HT1080 (cell line): ENCODE measurements at places on chromosomes 3 and 15. TPM values are rescaled to one million over a fixed set of nuclear protein-coding genes. Genes with fewer than 3 reads are reported as not detected.

Gene TMEM158
- 248 and 364 TPM in 2 replicates for total RNA-seq

Gene ADIPOQ
- not detected in 2 replicates for total RNA-seq

Gene REC114
- 0.13 TPM in 1 of 2 replicates, not detected in the other for total RNA-seq

Gene C15orf62
- total RNA-seq, result 0.16 and 0.27 TPM in 2 replicates

Gene ZNF619
- 6.3 and 9.0 TPM in 2 replicates for total RNA-seq

Gene PSTPIP1
- total RNA-seq, result 0.53 TPM in 1 of 2 replicates, not detected in the other

Gene GHRL
- total RNA-seq, result 0.13 TPM in 1 of 2 replicates, not detected in the other

Gene LTF
- 0.16 and 0.63 TPM in 2 replicates for total RNA-seq

Gene MINDY2
- total RNA-seq, result 5.3 and 6.1 TPM in 2 replicates

DNA sequence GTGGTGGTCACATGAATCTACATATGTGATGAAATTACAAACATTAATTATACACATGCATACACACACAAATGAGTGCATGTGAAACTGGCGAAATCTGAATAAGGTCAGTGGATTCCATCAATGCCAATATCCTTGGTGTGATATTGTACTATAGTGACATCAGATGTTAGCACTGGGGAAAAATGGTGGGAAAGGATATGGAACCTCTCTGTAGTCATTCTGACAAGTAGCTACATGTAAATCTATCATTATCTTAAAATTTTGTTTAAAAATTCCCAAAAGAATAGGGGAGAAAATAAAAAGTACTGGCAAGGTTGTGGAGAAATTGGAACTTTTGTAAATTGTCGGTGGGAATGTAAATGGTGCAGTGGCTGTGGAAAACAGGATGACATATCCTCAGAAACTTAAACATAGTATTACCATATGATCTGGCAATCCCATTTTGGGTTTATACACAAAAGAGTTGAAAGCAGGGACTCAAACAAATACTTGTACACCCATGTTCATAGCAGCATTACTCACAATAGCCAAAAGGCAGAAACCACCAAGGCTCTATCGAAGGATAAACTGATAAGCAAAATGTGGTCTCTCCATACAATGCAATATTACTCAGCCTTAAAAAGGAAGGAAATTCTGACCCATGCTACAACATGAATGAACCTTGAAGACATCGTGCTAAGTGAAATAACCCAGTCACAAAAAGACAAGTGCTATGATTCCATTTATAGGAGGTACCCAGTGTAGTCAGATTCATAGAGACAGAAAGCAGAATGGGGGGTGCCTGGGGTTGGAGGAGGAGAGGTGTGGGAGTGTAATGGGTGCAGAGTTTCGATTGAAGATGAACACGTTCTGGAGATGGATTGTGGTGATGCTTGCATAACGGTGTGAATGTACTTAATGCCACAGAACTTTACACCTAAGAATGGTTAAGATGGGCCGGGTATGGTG lies 25.3 kb upstream of the HRH1 start:
- no peak for DNase-seq

- DNase-seq, result no peak
These were observed 625.5 kb downstream of the NAALADL2 start for GRCh38 chr3:175484666-175485065.

DNA sequence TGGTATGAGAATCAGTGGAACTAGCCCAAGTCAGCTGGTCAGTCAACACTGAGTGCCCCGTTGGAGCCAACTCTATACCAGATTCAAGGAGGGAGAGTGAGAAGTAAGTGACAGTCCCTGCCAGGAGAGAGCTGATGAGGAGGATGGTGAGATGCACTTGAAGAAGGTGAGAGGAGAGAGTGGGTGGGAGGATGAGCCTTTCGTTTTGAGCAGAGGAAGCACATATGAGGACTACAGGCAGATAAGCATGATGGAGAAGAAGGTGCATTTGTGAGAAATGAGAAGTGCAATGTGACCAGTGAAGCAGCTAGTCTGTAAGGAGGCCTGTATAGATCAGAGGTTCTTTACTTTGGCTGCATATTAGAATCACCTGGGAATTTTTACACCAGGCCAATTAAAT lies 40.4 kb downstream of the NME9 start:
- DNase-seq, result no peak

- no peak for DNase-seq
These were observed 11.9 kb downstream of the ABI3BP start for GRCh38 chr3:100981164-100981911.

- DNase-seq, result no peak
These were observed 359.3 kb downstream of the GABRG3 start for GRCh38 chr15:27330326-27330725.

DNA sequence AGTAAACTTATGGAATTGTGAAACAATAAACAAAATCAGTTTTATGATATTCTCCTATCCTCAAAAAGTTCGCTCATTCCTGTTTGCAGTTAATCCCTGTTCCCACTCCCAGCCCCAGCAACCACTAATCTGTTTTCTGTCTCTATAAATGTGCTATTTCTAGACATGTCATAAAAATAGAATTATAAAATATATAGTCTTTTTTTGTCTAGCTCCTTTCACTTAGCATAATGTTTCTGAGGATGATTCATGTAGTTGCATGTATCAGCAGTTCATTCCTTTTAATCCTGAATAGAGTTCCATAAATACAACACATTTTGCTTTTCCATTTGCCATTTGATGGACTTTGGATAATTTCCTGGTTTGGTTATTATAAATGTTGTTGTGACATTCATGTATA lies 140.0 kb downstream of the KCNAB1 start:
- no peak for DNase-seq

DNA sequence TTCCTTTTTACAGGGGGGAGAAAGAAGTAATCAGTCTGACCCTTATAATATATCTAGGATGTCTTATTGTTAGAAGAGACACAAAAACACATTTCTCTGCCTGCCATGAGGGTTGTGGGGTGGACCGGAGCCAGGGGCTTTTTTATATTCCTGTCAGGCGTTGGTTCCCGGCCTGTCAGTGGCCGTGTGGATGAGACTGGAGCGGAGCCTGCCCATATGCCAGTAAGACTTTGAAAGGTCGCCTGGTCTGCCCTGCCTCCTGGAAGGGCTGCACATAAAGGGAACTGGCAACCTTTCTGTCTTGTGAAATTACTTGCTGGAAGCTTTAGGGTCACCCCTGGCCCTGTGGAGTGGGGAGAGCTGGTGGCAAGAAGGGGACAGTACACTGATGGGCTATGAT lies 34.7 kb downstream of the MAP3K13 start:
- no peak for DNase-seq

DNA sequence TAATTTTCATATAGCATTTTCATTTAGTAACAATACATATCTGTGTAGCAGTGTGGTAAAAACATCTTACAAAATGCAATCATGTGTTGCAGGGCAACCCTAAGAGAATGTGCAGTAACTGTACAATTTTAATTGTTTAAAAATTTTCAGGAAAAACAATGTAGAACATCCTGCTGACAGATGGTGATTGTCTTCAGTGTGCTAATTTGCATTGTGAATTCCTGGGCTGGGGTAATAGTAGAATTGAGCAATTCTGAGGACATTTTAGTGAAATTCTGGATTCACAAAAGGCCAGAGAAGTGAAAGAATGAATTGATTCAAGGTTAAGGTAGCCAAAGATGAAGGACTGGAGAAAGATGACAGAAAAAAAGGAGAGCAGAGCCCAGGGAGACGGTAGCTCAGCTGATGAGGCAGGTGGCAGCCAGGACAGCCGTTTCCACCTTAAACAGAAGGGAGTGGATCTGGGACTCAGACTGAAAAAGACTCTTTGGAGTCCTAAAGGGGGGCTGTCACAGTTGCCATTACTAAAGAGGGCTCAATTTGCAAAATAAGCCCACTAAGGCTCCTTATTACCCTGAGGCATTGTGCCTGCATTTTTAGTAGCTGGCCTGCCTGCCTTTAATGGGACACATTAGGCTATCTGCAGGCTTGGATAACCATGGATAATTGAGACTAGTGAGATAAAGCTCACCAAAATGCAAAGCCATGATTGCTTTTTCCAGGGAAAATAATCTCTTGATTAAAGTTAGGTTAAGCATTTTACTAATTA lies 8.6 kb downstream of the MAP3K13 start:
- DNase-seq, result no peak

DNA sequence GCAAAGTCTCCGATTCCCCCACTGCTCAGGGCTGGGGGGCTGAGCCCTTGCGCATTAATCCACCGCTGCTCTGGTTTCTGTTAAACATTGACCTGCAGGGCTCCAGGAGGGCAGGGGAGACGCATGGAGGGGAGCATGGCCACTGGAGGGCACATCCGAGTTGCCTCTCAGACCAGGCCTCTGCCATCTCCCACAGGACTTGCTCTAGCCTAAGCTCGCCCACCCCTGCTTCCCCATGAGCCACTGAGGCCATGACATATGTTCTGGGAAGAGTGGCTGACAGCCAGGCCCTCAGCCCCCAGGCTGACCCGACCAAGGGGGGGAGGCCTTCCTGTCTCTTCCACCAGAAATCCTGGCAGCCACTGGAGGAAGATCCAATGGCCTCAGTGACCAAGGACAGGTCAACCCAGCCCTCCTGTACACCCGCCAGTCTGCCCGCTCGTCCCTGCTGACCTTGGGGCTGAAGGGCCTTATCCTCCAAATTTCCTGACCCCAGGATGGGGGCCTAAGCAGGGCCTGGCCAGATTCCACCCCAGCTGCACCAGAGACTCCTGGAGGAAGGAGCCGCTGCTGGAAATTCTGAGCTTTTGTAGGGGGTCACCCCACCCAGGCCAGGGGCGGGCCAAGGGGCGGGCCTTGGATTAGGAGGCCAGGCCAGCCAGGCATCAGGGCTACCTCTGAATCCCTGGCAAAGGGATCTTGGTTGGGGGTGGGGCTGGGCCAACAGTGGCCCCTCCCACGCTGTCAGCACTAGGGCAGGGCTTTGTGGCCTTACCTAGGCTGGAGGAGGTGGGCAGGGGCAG lies at the start of gene HYAL1:
Gene HYAL1 (minus strand): TSS at position 562 of the 803 bp plus-strand sequence. CDS start 618 bp downstream, outside the sequence.
- DNase-seq, result no peak

DNA sequence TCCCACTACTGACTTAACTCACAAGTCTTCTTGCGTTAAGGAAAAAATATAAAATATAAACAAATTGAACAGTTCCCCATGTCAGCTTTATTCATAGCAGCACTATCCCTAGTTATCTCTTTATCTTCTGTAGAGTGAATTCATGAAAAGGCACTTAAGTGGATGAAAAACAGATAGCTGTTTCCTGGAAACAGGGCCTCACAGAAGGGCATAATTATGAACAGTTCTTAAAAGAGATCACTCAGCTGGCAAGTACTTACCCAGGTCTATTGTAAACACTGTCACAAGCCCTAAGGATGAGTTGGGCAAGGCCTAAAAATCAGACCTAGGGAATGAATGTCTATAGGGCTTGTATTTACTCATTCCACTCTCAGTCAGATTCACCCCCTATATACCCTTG lies 10.7 kb downstream of the MB21D2 start:
- DNase-seq, result no peak

DNA sequence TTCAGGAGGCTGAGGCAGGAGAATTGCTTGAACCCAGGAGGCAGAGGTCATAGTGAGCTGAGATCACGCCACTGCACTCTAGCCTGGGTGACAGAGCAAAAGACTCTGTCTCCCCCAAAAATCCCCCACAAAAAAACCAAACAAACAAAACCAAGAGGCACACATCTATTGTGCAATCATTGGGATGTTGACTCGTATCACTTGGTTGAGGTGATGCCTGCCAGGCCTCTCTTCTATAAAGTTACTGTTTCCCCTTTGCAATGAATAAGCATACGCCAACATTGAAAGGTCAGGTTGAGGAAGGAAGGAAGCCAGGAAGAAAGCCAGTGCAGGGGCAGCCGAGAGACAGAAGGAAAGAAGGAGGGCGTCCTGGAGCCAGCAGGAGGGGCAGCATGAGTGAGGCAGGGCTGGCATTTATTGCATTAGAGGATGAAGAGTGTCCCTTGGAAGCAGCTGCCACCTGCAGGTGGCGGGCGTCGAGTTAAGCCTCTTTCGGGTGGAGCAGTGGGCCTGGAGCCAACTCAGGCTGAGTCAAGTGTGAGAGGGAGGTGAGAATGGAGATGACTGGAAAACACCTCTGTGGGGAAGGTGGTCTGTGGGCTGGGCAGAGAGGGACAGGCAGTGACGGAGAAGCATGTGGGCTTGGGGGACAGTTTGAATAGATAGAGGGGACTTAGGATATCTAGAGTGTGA lies 8.3 kb upstream of the CSPG4 start:
- peak; percentile 85 for DNase-seq

- peak; percentile 77 for DNase-seq
These were observed 40.2 kb downstream of the METTL6 start for GRCh38 chr3:15387171-15387581.

DNA sequence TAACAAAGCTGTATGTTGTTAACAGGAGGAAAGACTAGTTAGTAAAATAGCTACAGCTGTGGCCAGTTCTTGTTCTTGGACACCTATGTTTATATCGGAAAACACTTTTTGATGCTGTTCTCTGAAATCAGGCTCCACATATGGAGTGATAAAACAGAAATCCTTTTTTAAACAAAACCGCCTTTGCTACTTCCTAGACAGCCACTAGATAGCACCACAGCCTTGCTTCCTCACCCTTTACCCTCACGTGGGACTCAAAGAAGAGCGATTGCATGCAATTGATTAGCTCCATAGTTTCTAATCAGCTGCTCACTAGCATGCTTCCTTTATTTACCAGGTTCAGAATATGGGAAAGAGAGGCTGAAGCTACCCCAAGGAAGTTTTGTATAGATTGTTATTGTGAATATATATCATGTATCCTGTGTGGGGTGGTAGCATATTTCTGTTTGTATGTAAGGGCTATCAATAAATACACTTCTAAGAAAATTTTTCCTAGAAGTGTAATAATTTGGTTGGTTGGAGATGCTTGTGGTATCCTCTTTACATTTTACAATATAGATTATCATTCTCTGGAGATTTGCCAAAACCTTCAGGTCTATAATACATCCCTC lies 4.3 kb upstream of the MTFMT start:
- DNase-seq, result peak; percentile 42

DNA sequence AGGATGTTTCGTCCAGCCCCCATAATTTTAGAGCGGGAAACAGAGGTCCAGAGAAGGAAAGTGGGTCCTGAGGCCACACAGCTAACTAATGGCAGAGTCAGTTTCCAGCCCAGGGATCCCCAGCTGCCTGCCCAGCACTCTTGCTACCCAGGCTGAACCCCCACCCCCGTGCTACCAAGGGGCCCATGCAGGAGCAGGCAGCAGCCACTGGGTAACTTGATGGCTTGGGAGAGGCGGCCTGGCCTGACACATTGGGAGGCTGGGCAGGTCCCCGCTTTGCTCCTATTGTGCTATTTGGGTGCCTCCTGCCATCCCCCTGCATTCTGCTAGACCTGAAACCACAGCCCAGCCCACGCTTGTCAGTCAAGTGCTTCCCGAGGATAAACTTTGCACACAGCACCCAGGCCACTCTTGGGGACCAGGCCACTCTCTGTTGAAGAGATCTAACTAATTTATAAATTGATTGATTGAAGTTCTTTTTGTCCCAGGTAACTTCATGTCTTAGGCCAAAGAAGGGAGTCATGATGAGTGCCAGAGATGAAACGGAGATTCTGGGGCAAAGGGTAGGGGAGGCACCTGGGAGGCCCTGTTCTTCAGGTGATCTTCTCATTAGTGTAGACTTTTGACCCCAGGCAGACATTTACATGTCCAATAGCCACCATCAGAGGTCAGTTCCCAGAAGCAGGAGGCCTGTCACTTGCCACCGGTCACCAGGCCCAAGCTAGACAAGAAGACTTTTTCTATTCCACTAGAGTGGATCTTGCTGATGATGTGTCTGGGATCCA lies 7.0 kb downstream of the PAK6 start:
- DNase-seq, result no peak

GRCh38 chr15:31292391-31293015 lies 34.1 kb upstream of the KLF13 start:
- peak; percentile 18 for DNase-seq

GRCh38 chr15:69042531-69042930 lies 28.0 kb downstream of the NOX5 start:
- DNase-seq, result no peak
